ENCODE measurements at places on chromosomes 1 and 21.

DNA sequence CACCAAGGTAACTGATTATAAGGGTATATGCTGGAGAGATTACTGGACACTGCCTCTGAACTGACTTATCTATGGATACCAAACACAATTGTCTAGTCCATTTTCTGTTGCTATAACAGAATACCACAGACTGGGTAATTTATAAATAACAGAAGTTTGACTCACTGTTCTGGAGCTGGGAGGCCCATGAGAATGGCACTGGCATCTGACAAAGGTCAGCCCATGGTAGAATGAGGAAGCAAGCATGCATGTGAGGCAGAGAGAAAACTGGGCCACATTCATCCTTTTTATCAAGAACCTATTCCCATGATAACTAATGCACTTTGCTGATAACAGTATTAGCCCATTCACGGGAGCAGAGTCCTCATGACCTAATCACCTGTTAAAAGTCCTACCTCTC is 37.4 kb downstream of the FCER1A start:
- peak; percentile 18 for DNase-seq

GRCh38 chr1:116127123-116127847 is 16.1 kb downstream of the MAB21L3 start:
- DNase-seq = no peak

DNA sequence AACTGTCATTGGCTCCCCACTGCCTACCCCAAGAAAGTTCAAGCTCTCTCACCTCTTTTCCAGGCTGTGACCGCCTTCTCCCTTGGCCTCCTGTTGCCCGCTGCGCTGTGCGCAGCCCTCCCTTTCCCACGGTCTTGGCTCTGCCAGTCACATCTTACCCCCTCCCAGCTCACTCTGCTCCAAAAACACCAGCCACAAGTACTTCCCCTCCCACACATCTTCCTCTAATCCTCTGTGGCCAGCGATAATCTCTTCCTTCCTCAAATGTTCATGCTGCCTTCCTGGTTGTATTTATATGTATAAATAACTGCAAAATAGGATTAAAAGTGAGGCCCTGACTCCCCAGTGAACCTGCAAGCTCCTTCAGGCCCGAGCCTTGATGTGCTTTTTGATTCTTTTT is 81.8 kb downstream of the AJAP1 start:
- DNase-seq = no peak

DNA sequence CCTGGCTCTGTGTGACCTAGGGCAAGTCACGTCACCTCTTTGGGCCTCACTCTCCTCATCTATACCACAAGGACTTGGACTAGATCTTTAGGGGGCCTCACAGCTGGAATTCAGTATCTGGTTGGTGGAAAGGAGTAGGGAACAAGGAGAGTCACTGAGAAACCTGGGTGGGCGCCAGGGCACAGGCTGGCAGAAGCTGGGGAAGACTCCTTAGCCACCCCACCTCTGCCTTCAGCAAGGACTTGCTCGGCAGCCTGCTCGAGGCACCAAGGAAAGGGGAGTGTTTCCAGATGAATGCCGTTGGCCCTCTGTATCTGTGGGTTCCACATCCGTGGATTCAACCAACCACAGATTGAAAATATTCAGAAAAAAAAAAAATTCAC is 1.2 kb upstream of the OPTC start:
- DNase-seq = no peak

- no peak for DNase-seq
Measured at GRCh38 chr1:214637125-214637524, 34.1 kb downstream of the CENPF start.

- peak; percentile 73 for DNase-seq
Measured at GRCh38 chr1:30735668-30736498, 12.5 kb upstream of the MATN1 start.

DNA sequence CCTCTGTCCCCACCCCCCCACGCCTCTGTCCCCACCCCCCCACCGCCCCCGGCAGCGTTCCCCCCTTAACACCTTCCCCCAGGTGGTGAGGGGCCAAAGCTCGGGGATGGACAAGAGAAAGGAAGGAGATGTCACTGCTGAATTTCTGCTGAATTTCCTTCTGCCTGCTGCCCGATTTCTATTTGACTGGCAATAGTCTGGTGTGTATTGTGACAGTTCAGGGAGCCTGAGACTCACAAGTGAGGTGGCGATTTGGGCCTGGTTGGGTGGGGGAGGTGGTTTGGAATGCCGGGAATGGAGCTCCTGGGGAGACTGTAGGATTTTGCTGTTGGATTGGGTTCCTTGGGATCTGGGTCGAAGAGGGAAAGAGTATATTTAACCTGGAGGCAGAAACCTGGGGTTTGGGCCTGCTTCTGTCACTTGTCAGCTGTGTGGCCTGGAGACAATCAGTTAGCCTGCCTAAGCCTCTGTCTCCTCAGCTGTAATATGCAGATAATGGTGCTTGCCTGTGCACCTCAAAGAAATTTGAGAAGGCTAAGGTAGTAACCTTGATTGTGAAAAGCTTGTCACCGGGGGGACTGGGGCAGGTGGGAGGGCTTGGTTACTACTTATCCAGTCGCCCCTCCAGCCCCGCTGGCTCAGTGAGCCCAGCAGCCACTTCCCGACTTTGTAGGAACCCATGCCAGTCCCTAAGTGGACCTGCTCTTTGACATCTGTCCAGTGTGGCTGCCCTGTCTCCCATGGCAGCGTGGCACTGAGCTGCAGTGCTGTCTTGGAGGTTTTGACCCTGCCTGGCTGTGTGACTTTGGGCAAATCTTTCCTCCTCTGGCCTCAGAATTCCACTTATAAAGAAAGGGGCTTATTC is 7.7 kb upstream of the LMNA start:
- DNase-seq = peak; percentile 70

Data from erythroblast (primary cell).